HepG2 (cell line): ENCODE measurements at places on chromosomes 7 and 10. TPM values are rescaled to one million over a fixed set of nuclear protein-coding genes. Genes with fewer than 3 reads are reported as not detected.
A peak's percentile ranks its signal among the peaks of the same experiment; 100 is the strongest.

The CCAR1 gene
- 81.6 and 104 TPM in 2 replicates for total RNA-seq

The CUEDC2 gene
- total RNA-seq: 13.0 and 13.1 TPM in 2 replicates

The IGF2BP3 gene
- total RNA-seq: 37.7 and 51.2 TPM in 2 replicates

The CYP26C1 gene
- total RNA-seq: 0.02 TPM in 1 of 2 replicates, not detected in the other

DNA sequence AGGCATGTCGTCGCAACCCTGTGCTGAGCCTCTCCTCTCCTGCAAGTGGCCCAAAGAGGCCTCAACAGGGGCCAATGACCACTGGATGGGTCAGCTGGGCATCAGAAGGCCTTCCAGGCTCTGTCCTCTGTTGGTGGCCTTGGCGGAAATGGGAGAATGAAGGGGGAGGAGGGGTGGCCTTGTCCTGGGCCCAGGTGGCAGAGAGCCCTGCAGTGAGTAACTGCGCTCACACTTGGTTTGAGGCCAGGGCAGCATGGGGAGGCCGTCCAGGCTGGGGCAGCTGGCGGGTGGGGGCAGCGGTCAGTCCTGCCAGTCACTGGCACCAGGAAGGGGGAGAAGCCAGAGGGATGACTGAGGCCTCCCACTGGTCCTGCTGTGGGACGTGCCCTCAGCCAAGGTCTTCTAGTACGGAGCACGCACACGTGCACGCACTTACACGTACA lies 59.8 kb downstream of the LHPP start:
- DNase-seq: no peak

DNA sequence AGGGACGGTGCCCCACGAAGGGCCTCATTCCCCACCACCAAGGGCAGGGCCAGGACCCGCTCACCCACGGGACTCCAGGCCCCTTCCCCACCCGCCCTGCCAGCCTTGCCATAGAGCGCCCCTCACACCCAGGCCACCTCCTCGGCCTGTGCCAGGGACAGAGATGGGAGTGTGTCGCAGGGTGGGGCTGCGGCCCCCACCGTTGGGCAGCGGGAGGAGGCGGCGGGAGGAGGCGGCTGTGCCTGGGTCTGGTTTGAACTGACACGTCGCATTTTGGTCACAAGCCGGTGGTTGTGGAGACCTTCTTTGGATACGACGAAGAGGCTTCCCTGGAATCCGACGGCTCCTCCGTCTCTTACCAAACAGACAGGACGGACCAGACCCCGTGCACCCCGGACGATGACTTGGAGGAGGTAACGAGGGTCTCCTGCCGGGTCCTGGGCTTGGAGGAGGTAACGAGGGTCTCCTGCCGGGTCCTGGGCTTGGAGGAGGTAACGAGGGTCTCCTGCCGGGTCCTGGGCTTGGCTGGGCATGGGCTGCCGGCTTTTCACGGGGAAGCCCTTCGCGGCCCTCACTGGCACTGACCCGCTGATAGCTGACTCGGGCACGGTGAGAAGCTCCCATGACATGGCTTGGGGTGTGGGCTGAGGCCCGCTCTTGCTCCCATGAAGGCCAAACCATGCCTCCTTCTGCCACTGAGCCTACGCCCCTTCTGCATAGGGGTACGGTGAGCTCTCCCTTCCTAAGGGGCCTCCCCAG lies 46.4 kb upstream of the DPYSL4 start:
- no peak for DNase-seq

GRCh38 chr7:55504967-55505658 lies 67.2 kb downstream of the VOPP1 start:
- DNase-seq: no peak

DNA sequence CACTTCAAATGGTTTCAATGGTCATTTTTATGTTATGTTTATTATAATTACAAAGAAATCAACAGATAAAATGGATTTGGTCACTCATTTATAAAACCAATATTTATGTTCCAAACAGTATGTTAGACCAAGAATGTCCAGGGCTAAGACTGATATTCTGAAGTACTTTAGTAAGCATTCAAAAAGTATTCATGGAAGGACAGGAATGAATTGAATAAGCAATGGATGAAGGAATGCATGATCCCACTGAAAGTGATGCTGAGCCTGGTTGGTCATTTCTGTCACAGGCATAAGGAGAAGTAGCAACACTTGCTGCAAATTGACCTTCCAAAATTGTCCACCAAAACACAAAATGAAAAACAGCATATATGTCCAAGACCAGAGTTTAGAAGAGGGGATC lies 189.0 kb upstream of the CELF2 start:
- DNase-seq: no peak

- DNase-seq: no peak
These were observed 725.6 kb upstream of the GALNT17 start for GRCh38 chr7:70406186-70406949.

- no peak for DNase-seq
These were observed 33.9 kb upstream of the CTTNBP2 start for GRCh38 chr7:117907049-117907640.

- no peak for DNase-seq
These were observed 86.9 kb upstream of the TNRC18 start for GRCh38 chr7:5510426-5511045.

- no peak for DNase-seq
These were observed 129.2 kb downstream of the APBB1IP start for GRCh38 chr10:26567351-26567721.

DNA sequence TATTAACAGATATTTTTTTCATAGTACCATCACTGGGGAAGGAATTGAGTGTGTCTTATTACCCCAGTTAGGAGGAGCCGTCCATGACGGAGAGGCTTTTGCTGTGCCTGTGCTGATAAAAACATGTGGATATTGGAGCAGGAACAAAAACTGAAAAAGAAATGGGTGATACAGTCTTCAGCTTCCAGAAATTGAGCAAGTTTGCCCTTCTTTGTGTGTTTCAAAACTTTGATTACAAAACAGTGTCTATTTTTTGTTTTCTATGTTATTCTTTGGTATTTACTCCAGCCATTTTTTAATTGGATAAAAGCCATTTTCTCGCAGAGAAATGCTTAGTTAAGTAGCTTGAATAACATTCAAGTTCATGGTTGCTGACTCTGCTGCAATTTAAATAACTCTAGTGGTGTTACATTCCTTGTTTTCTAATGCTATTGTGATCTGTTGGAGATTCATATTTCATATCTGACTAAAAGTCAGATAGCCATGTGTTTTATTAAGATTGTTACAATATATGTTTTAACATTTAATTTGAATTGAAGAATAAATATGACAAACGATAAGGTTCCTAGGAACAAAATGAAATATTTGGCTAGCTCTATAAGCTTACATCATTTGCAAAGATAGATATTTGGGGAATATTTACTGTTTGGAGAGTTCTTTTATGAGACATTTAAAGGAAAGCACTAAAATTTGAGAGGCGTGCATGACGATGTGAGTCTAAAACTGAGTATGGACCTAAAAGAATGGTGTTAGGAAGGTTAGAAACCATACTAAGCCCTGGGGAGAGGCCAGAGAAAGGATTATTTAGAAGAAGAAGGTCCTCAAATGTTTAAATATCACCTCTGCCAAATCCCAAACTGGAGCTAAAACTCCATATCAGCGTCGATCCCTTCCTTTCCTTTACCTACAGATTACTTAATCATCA lies 747.3 kb upstream of the CELF2 start:
- DNase-seq: no peak

- no peak for DNase-seq
These were observed 87.6 kb upstream of the NEBL start for GRCh38 chr10:20984662-20985061.

GRCh38 chr10:122725768-122726167 lies 26.1 kb upstream of the C10orf120 start:
- DNase-seq: no peak

DNA sequence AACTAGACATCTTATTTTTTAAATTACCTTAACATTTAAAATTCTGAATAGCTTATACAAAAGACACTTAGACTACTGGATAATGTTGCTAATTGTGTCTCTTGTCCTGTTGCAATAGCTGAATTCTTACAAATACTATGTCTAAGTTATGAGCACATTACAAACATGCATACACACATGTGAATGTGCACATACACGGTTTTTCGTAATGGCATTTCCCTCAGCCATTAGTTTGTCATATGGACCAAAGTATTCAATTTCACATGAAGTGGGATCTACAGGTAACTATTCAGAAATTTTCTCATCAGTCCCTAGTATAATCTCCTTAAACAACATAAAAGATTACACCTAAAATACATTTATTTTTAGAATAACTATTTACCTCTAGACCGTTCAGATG lies 178.6 kb upstream of the BET1 start:
- no peak for DNase-seq

- no peak for DNase-seq
These were observed 123.4 kb upstream of the VKORC1L1 start for GRCh38 chr7:65749518-65749917.

DNA sequence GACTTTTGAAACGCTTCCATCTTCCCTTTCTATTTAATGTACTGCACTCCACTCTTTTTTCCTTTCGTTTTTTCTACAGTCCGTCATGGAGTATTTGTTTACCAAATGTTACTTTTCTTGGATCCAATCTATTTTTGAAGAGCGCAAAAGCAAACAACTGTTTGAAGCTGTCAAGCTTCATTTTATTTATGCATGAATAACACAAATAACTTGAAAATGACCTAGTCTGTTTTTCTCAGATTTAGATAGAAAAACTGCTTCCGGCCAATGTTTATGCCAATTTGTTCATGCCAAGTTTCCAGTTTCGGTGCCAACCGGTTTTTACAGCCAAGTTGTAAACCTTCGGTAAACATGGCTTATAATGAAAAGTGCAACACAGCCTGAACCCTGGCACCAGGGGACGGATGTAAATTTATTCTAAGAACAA lies 150.9 kb upstream of the KLF6 start:
- no peak for DNase-seq

GRCh38 chr7:116731445-116732335 lies 59.7 kb downstream of the MET start:
- DNase-seq: peak; percentile 36

GRCh38 chr10:5951721-5952407 lies 25.5 kb downstream of the IL15RA start:
- DNase-seq: no peak

DNA sequence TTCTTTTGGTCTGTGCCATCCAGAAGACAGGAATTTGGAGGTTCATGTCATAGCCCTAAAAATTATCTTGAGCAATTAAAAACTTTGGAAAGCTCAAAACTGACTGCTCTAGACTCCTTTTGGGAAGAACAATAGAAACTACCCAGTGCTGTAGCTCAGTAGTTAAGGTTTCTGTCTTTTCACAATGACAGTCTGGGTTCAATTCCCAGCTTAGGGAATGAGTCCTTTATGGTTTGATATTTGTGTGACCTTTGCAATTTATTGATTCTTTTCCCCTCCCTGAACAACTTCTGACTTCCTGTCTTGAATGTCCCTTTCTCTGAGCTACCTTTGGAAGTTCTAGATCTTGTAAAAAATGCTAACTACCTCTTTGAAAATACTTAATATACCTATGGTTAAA lies 603.3 kb upstream of the IGFBP3 start:
- DNase-seq: no peak

DNA sequence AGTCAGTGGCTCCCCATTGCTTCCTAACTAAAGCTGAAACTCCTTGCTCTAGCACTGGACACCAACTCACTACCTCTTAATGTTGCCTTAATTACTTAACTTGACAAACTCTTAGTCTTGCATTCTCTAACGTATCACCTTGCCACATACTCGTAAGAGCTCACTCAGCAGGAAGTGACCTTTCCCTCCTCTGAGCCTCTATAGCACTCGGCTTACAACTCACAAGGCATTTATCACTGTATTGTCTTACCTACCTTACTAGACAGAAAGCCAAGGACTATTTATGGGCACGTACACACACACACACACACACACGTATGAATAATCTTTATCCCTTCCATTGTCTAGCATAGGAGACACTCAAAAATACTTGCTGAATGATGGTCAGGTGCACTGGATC lies 21.2 kb downstream of the CEP41 start:
- DNase-seq: no peak

DNA sequence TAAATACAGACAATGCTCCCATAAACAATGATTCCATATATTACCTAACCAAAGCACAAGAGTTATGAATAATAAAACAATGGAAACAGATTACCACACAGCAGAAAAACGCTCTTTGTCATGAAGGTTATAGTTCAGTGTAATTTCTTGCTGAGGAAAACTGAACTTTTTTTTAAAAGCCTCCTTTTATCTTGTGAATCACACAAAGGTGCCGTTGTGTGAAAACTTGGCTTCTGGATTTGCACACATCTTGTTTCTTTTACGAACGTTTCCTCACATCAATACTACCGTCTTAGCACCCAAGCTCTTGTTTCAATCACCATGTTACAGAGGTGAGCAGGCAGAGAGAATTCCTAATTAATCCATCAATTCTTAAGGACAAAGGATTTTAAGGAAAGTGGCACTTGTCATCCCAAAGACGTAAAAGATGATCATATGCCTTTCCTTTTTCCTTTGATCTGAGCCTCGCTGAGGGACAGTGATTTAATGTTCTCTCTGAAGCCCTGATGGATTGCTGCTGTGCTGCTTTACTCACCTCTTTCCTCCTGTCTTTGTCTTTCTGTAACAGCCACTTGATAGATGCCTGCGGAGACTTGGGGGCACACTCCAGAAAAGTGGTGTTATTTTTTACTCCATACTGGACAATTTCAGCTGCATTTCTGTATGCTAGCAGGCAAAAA lies 110.1 kb downstream of the CD36 start:
- no peak for DNase-seq

DNA sequence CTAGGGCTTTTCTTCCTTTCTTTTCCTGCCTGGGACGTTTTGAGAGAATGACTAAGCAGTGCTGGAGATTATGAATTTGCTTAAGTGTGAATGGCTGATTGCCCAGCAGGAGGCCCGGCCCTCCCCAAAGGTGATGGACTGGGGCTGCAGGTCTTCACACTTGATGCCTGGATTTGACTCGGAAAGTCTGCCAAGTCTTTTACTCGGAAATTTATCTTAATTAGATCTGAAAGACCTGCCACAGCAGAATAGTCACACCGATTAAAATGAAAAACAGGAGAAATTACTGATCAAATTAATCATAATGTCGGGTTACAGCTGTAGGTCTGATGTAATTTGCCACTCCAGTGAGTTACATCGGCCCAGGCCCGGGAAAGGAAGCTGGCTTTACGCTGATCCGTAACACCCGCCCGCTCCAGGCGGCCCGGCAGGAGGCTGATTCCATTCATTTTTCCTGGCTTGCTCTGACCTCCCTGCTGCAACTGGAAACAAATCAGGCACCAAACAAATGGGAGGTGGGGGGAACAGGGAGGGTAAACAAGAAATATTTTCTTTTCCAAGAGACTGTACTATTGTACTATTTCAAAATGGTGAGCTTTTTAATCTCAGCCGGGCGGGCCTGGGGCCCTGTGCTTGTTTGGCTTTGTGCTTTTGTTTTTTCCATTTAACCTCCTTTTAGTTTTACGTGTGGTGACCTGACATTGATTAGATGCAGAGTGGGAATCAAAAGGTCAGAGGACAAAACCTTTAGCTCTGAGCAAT lies 212.4 kb upstream of the YAE1 start:
- DNase-seq: no peak
